ENCODE measurements at places on chromosomes 5 and 9.

- no peak for DNase-seq
- H3K4me3 ChIP-seq, result no peak overlapping the region
- no peaks in the 10 kb centered on the region for H3K4me1 ChIP-seq
- no peak overlapping the region for H3K27ac ChIP-seq
- H3K27me3 ChIP-seq, result no peaks in the 10 kb centered on the region
Observed at GRCh38 chr5:73506459-73506955, 8.3 kb downstream of the BTF3 start.

GRCh38 chr5:60978968-60979367 lies 34.0 kb downstream of the NDUFAF2 start:
- no peak for DNase-seq
- H3K36me3 ChIP-seq, result no peaks in the 10 kb centered on the region
- no peak overlapping the region for H3K27ac ChIP-seq

- H3K27me3 ChIP-seq, result no peaks in the 10 kb centered on the region
- no peaks in the 10 kb centered on the region for H3K36me3 ChIP-seq
- no peaks in the 10 kb centered on the region for H3K4me1 ChIP-seq
- no peak for DNase-seq
Observed at GRCh38 chr5:34535944-34536623, 120.0 kb upstream of the RAI14 start.

DNA sequence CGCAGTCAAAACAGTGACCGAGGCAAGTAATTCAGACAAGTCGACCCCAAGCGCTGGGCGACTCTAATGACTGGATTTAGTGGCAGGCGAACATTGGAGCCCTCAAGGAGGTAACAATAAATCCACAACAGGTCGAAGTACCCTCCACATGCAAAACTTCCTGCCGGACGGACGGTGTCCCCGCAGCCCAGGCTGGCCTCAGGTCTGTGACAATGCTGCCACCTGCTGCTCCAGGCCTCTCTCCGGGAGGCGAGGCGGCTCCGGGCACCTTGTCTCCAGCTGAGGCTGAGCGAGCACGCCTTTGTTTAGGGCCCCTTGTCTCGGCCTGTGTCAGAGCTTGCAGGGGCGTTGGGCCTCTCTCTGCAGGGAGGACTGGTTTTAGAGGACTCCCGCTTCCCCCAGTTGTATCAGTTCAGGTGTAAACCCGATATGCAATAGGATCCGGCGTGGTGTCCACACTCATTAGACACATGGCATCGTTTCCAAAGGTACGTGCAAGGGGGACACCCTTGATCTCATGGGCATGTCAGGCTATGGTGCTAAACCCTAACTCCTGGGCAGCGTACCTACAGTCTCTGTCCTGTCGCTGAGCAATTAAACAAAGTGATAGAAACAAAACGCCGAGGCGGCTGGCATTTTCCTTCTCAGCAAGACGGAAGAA lies 628.0 kb upstream of the ADAMTS16 start:
- H3K36me3 ChIP-seq, result no peaks in the 10 kb centered on the region
- H3K4me1 ChIP-seq, result no peaks in the 10 kb centered on the region
- H3K27ac ChIP-seq, result no peak overlapping the region
- no peak overlapping the region for H3K4me3 ChIP-seq

GRCh38 chr5:125197321-125197720 lies 450.9 kb upstream of the ZNF608 start:
- peaks cover 28% of the 10 kb centered on the region for H3K4me1 ChIP-seq
- no peak for DNase-seq

DNA sequence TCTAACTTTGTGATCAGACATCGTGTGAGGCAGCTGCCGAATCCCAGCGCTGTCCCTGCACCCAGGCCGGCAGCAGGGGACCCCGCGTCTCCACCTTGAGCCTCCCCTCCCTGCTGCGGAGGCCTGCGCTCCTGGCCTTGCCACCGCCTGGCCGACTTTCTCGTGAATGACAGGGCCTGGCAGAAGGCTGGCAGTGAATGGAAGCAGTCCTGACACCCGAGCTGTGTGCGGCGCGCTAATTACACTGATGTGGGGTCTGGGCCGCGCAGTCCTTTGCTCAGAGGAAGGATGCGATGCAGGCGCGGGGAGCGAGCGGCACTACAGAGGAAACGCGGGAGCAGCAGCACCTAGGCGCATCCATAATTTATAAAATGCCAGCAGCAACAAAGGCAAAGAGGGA lies 40.3 kb downstream of the POU4F3 start:
- H3K4me1 ChIP-seq, result no peaks in the 10 kb centered on the region
- no peak overlapping the region for H3K4me3 ChIP-seq
- no peak overlapping the region for H3K27ac ChIP-seq
- no peaks in the 10 kb centered on the region for H3K36me3 ChIP-seq

- H3K4me3 ChIP-seq, result no peak overlapping the region
- no peaks in the 10 kb centered on the region for H3K36me3 ChIP-seq
- H3K27ac ChIP-seq, result no peak overlapping the region
- no peak for DNase-seq
- H3K27me3 ChIP-seq, result no peaks in the 10 kb centered on the region
Observed at GRCh38 chr9:106482733-106483132, 380.2 kb upstream of the ZNF462 start.

DNA sequence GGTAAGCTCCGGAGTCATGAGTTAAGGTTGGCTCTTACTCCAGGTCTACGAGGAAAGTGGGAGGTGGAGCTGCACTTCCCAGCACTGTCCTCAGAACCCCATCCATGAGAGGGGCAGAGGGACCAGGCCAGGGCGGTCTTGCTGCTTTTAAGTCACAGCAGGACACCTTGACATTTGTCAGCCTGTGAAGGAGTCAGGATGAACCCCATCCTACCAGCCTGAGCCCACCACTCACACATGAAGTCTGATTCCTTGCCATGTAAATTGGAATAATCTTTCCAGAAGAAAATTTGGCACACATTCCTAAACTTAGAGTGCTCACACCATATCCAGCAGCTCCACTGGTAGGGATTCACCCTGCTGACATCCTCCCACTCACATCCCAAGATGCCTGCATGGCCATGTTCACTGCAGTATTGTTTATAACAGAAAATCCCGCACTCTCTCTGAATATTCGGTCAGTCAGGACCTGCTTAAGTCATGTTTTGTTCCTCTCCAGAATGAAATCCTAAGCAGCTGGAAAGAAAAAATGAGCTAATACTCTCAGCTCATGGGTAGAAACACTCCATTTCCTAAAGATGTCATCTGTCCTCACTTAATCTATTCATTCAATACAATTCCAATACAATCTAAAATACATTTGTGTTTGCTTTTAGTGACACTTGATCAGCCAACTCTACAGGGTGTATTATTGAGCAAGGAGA lies 79.3 kb upstream of the COL5A1 start:
- H3K4me3 ChIP-seq, result no peak overlapping the region
- H3K4me1 ChIP-seq, result no peaks in the 10 kb centered on the region
- H3K27ac ChIP-seq, result no peak overlapping the region
- no peaks in the 10 kb centered on the region for H3K36me3 ChIP-seq
- no peak for DNase-seq

GRCh38 chr9:134811673-134812342 lies 68.8 kb upstream of the FCN2 start:
- no peak for DNase-seq
- H3K27me3 ChIP-seq, result no peaks in the 10 kb centered on the region
- no peak overlapping the region for H3K27ac ChIP-seq
- H3K4me3 ChIP-seq, result no peak overlapping the region

GRCh38 chr9:87556039-87556438 lies 58.4 kb downstream of the DAPK1 start:
- H3K4me1 ChIP-seq, result peaks cover 23% of the 10 kb centered on the region
- no peak overlapping the region for H3K4me3 ChIP-seq

DNA sequence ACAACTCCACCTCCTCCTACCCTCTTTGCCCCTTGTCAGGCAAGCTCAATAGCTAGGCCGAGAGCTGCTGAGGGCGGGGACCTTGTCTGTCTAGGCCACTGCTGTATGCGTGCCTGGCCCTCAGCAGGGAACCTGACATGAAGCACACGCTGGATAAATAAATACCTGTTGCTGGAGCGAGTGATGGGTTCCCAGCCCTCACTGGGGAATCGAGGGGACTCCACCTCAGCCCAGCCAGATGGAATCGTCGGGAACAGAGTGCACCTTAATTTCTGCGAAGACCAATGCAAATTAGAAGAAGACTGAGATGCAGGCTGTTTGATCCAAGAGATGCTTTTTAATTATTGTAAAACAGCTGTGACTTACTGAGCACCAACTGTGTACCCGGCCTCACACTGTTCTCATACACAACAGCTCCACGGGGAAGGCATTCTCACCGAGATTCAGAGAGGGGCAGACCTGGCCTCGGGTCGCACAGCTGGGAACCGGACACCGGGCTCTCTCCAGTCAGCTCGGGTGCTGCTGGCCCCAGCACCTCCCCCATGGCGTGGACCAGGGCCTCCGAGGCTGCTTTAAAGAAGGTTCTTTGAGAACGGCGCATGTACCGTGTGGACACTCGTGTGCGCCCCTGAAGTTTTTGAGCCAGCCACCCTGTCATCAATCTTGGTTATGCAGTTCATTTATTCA lies 109.7 kb upstream of the IER5L start:
- no peaks in the 10 kb centered on the region for H3K36me3 ChIP-seq
- H3K27me3 ChIP-seq, result no peaks in the 10 kb centered on the region
- no peak overlapping the region for H3K27ac ChIP-seq
- no peaks in the 10 kb centered on the region for H3K4me1 ChIP-seq
- H3K4me3 ChIP-seq, result no peak overlapping the region
- DNase-seq, result no peak

GRCh38 chr5:156420665-156421064 lies 93.7 kb downstream of the SGCD start:
- H3K27me3 ChIP-seq, result no peaks in the 10 kb centered on the region
- no peaks in the 10 kb centered on the region for H3K36me3 ChIP-seq
- H3K4me1 ChIP-seq, result no peaks in the 10 kb centered on the region
- no peak overlapping the region for H3K4me3 ChIP-seq
- DNase-seq, result no peak

- H3K27ac ChIP-seq, result no peak overlapping the region
- H3K4me3 ChIP-seq, result no peak overlapping the region
- DNase-seq, result no peak
- no peaks in the 10 kb centered on the region for H3K36me3 ChIP-seq
- H3K27me3 ChIP-seq, result no peaks in the 10 kb centered on the region
- no peaks in the 10 kb centered on the region for H3K4me1 ChIP-seq
Observed at GRCh38 chr5:53362521-53362941, 117.9 kb upstream of the FST start.

DNA sequence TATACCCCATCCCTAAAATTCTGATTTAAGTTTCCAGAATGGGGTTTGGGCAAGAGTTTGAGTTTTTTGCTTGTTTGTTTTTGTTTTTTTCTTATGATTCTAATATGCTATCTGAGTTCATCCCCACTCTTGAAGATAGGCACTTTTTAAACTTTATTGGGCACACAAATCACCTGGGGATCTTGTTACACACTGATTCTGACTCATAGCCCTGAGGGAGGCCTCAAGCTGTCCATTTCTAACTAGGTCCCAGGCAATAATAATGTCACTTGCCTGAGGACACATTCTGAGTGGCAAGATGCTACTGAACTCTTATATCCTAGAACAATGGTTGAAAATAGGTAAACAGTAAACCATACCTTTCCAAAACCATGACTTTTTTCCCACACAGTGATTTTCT lies 22.8 kb upstream of the ABLIM3 start:
- H3K36me3 ChIP-seq, result no peaks in the 10 kb centered on the region
- no peaks in the 10 kb centered on the region for H3K27me3 ChIP-seq
- H3K4me3 ChIP-seq, result no peak overlapping the region
- peaks cover 12% of the 10 kb centered on the region for H3K4me1 ChIP-seq
- DNase-seq, result no peak
- H3K27ac ChIP-seq, result no peak overlapping the region

DNA sequence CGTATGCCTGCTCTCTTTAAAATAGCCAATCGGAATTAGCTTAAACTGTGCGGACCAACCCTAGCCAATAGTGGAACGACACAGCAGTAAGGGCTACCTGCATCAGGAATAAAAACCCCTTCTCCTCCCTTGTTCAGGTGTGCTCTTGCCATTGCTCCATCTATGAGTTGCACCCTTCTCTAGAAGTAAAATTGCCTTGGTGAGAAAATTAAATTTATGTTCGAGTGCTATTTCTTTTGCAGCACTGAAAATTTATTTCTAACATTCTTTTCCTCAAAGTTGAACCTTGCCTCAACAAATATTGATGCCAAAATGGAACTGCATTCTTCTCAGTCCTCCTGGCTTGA lies 102.5 kb upstream of the SHB start:
- H3K36me3 ChIP-seq, result no peaks in the 10 kb centered on the region
- H3K27me3 ChIP-seq, result no peaks in the 10 kb centered on the region
- no peak overlapping the region for H3K4me3 ChIP-seq
- H3K4me1 ChIP-seq, result peaks cover 11% of the 10 kb centered on the region

GRCh38 chr5:170662966-170663365 lies 120.6 kb upstream of the GABRP start:
- no peaks in the 10 kb centered on the region for H3K27me3 ChIP-seq
- H3K4me1 ChIP-seq, result no peaks in the 10 kb centered on the region
- no peak overlapping the region for H3K27ac ChIP-seq
- no peaks in the 10 kb centered on the region for H3K36me3 ChIP-seq
